ENCODE measurements at places on chromosomes 11 and 22. TPM values are rescaled to one million over a fixed set of nuclear protein-coding genes. Genes with fewer than 3 reads are reported as not detected.

DNA sequence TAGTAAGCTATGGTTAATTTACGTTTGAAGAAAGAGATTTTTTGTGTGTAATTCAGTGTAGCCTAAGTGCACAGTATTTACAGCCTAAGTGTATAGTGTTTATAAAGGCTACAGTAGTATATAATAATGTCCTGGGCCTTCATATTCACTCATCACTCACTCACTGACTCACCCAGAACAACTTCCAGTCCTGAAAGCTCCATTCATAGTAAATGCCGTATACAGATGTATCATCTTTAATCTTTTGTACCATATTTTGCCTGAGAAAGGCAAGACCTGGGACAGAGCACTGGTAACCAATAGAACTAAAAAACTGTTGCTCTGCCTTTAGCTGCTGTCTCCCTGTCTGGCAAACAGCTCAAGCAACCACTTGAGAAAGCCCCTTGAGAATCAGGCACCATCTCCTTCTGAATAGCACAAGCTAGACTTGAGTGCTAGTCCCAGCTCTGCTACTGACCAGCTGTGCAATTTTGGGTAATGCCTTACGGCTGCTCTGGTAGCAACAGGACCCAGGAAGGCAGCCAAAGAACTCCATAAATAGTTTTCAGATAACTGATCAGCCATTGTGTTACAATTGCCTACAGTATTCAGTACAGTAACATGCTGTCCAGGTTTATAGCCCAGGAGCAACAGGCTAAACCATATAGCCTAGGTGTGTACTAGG, 131.3 kb downstream of the KCNC1 start:
- DNase-seq, result peak; percentile 70
- H3K4me3 ChIP-seq, result no peak overlapping the region
- H3K36me3 ChIP-seq, result no peaks in the 10 kb centered on the region
- H3K4me1 ChIP-seq, result peaks cover 2% of the 10 kb centered on the region

DNA sequence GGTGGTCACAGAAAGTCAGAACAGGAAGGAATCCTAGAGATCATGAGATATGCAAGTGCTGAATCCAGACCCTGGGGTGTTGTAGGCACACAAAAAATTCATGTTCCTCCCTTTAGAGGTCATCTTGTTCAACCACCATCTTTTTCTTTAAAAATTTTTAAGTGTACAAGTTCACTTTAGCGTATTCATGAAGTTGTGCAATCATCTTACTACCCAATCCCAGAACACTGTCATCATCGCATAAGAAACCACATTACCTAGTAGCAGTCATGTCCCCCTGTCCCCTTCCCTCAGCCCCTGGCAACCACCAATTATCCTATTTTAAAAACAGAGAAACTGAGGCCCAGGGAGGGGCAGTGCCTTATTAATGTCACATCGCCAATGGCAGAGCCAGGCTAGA, 20.3 kb upstream of the WNT11 start:
- no peak for DNase-seq
- no peaks in the 10 kb centered on the region for H3K4me1 ChIP-seq
- H3K4me3 ChIP-seq, result no peak overlapping the region
- no peaks in the 10 kb centered on the region for H3K36me3 ChIP-seq

DNA sequence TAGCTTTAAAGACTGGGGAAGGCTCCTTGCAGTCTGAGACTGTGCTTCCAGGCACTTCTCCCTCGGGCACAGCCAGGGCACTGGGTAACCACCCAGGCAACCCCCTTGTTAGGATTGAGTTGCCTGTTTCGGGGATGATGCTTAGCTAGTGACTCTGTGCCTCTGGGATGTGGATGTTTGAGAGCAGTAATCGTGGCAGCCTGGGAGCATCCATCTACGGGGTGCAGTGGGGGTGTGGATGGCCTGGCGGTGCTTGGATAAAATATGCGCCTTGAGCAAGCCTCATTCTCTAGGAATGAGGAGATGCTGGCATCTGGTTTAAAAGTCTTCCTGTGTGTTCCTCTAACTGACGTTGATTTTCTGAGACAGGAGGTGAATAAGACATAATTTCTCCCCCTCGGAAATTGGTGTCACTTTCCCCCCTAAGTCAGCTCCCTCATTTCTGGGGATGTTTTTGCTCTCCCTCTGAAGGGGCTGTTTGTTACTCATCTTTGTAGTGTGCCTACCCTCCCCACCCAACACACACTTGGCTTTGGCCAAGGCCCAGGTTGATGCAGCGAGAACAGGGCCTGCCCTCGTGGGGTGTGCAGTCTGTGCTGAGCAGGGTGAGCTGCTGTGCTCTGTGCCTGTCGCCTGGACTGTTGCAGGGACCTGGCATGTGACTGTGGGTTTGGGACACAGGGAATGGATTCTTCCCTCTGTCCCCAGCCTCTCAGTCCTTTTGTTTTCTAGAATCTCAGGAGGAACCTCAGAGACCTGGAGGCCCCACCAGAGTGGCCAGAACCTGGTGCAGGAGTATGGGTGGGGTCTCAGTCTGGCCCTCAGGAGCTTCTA, 2.0 kb downstream of the GNAZ start:
- peaks cover 8% of the 10 kb centered on the region for H3K27me3 ChIP-seq
- no peak overlapping the region for H3K27ac ChIP-seq
- H3K4me1 ChIP-seq, result no peaks in the 10 kb centered on the region
- DNase-seq, result peak; percentile 30

GRCh38 chr11:119025978-119026766, 4.5 kb downstream of the SLC37A4 start:
- peaks cover 25% of the 10 kb centered on the region for H3K36me3 ChIP-seq
- H3K27ac ChIP-seq, result no peak overlapping the region
- H3K4me1 ChIP-seq, result no peaks in the 10 kb centered on the region

- no peak for DNase-seq
- H3K27ac ChIP-seq, result no peak overlapping the region
- H3K27me3 ChIP-seq, result no peaks in the 10 kb centered on the region
- H3K4me3 ChIP-seq, result no peak overlapping the region
- H3K36me3 ChIP-seq, result no peaks in the 10 kb centered on the region
These were observed 20.5 kb upstream of the FBLN1 start for GRCh38 chr22:45482169-45482568.

DNA sequence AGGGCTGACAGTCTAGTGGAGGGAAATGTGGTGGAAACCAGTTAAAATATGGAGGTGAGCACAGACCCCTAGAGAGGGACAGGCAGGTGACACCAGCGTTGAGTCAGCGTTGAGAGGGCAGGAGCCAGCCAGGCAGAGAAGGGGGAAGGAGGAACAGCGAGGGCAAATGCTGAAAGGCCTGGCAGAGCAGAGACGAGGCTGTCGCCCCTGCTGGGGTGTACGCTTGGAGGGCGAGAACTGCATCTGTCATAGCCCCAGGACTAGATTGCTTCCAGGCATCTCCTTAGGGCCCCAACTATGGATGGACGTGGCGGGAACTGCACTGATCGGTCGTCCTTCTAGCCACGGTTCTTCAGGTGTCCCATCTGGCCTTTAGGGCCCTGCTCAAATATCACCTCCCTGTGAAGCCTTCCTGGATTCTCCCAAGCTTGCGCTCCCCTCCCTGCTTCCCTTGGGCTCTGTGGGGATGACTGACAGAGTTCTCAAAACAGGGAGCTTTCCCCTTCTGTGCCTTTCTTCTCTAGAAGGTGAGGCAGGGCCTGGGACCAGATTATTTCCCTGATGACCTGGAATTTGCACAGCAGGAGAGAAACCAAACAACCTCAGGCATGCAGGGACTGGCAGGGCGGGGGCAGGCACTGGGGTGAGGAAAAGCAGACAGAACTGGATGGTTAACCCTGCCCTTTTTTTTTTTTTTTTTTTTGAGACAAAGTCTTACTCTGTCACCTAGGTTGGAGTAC, 11.1 kb downstream of the SYNGR1 start:
- H3K4me3 ChIP-seq, result no peak overlapping the region
- DNase-seq, result no peak
- peaks cover 5% of the 10 kb centered on the region for H3K36me3 ChIP-seq
- H3K4me1 ChIP-seq, result peaks cover 8% of the 10 kb centered on the region
- no peak overlapping the region for H3K27ac ChIP-seq

DNA sequence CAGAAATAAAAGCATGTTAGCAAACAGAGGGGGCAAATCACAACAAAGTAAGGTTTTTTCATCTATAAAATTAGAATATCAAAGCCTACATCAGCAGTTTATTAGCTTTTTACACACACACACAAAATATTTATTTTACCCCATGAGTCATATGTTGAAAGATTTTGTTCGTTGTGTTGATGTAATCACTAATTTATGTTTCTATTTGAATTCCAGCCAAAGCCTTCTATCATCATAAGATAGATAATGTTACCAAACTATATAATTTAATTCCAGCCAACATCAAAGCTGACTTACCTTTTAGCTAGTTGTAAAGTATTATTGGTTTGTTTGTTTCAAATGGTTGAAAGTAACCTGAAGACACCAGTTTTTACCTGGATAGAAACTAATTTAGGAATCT, 458.0 kb upstream of the ARHGAP42 start:
- no peak overlapping the region for H3K4me3 ChIP-seq
- H3K27me3 ChIP-seq, result no peaks in the 10 kb centered on the region
- DNase-seq, result no peak
- H3K4me1 ChIP-seq, result no peaks in the 10 kb centered on the region
- no peaks in the 10 kb centered on the region for H3K36me3 ChIP-seq
- no peak overlapping the region for H3K27ac ChIP-seq

NLRP6 gene
- total RNA-seq, result not detected

APLP2 gene
- total RNA-seq, result 134 TPM

Measured in IMR-90 (cell line).